Tibial artery (tissue), 4 donors: ENCODE measurements at places on chromosomes 11 and 22.
A peak's percentile ranks its signal among the peaks of the same experiment; 100 is the strongest.

DNA sequence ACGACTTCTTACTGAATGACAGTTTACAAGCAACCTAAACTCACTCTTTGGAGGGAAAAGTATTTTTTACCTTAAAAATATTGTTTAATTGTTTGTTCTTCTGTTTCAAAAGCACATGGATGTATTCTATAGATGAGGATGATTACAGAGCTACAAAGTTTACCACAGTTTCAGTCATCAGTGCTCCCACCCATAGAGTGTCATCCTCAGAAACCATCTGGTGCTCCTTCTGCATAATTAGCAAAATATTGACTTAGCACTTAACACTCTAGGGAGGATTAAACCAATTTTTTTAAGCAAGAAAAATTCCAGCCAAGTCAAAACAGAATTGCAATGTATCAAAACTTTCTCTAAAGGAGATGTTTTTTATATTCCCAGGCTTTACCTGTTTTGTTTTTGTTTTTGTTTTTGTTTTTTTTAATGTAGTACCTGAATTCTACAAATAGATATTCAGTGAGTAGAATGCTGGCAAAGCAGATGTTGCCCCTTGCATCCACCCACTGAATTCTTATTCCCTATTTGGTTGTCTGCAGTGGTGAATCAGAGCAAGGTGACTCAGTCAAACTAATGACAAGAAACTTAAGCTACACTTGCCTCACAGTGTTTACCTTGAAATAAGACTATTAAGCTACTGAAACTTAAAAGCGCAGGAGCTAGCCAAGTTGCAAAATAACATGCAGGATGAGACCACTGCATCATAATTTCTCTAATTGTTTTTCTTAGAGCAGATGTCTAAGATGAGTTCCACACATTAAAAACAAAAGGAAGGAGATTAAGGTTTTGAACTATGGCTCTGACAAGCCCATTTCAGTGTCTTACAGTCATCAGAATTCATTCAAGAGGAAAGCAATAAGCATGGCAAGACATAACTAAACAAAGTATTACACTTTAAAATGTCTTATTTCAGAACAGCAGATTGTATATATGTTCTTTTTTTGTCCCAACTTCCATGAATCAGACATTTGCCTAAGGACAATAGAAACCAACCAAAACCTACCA lies 155.1 kb upstream of the SOX6 start:
- DNase-seq: no peak

- peak; percentile 53 for DNase-seq
Measured at GRCh38 chr11:19432370-19433061, 191.8 kb upstream of the E2F8 start.

GRCh38 chr11:39461066-39461465 lies 1998.4 kb downstream of the LRRC4C start:
- no peak for DNase-seq

- no peak for DNase-seq
Measured at GRCh38 chr11:115518983-115519628, 14.9 kb upstream of the CADM1 start.

DNA sequence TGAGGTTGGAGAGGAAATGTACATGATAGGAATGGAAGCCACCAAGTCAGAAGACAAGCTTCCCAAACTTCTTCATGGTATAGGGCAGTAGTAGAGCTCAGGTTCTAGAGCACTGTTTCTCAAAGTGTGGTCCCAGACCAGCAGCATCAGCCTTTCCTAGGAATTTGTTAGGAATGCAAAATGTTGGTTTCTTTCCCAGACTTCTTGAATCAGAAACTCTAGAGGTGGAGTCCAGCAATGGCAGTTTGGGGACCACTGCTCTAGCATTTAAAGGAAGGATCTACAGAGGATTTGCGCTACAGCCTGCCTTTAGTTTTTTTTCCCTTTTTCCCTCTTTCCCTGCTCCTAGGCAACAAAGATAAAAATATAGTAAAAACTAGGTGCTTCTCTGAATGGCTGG lies 17.0 kb upstream of the MMP12 start:
- no peak for DNase-seq

DNA sequence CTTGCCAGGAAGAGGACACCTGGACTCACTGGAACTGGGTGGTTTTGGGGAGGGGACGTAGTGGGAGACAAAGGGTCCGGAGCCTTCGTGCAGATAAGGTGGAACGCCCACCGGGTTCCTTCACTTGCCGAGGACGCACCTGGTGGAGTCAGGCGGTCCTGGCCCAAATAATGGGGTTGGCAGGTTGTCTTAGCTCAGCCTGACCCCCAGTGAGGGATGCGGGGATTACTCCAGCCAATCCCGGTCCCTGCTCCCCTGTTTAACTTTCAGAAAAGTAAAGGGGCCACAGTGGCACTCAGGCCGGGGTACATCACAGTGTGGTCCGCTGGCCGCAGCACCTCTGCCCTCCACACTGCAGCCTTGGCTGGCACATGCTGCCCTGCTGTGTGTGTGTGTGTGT lies 18.0 kb downstream of the A4GALT start:
- no peak for DNase-seq

- DNase-seq: no peak
Measured at GRCh38 chr22:39984746-39985145, 10.0 kb upstream of the FAM83F start.

- DNase-seq: no peak
Measured at GRCh38 chr11:30855383-30856006, 269.3 kb upstream of the MPPED2 start.

DNA sequence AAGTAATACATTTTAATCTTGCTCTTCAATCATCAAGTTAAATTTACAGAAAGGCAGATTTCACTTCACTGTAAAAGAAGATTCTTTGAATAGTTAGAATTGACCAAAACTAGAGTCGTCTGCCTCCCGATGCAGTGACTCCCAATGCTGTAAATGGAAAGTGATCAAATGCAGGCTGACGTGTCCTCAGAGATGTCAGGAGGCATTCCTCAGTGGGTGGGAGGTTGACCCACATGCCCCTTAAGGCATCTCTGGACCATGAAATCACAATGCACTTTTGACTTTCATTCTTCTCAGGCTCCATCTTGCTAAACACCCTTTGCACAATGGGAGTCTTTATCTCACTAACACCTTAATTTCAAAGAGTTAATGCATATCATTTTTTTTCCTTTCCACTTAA lies 19.0 kb upstream of the CECR2 start:
- no peak for DNase-seq

- DNase-seq: no peak
Measured at GRCh38 chr22:37233751-37234631, 10.1 kb downstream of the RAC2 start.

DNA sequence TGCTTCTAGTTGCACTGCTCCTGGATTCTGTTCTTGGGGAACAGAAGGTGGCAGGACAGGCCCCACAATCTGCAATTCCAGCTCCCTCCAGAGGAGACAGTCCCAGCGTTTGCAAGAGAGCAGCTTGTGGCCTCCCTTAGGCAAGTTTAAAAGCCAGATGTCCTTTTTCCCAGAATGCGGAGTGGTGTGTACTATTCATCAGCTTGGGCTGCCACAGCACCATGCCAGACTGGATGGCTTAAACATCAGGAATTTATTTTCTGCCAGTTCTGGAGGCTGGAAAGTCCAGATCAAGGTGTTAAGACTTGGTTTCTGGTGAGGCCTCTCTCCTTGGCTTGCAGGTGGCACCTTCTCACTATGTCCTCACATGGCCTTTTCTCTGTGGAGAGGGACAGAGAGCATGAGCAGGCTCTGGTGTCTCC lies 11.7 kb downstream of the MIAT start:
- no peak for DNase-seq

- no peak for DNase-seq
Measured at GRCh38 chr11:44923115-44923514, 27.6 kb downstream of the TP53I11 start.

DNA sequence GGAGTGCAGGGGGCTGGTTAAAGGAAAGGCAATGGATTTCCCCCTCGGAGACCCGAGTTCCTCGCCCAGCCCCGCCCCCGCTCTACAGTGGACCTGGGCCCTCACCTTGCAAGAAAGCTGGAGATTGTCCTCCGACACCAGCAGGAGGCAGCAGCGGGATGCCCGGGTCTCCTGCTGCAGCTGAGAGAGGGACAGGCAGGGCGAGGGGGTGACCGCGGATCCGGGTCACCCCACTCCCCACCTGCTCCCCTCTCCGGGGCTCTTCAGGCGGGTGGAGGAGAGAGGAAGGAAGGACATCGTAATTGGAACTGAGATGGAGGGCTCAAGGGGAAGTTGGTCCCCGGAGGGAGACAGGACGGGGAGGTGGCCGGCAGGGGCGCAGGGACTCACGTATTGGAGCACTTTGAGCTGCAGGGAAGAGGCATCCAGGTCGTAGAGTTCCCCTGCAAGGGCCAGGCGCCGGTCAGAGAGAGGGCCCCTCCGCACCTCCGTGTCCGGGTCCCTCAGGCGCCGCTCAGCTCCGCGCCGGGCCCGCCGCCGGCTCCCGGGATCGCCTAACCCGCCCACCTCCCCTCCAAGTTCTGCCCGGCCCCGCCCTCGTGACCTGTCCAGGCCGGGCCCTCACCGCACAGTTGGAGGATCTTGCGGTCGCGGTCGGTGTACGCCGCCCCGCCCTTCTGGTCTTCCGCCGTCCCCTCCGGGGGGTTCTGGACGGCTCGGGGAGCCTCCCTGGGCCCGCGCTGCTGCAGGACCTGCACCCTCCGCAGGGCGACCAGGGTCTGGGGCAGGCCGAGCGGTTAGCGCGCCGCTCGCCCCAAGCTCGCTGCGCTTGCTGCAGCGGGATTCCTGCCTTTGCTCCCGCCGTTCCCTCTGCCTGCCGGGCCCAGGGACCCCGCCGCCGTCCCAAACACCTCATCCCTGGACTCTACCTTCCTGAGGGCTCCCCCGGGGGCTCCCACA lies 84.1 kb downstream of the PDE2A start:
- no peak for DNase-seq

DNA sequence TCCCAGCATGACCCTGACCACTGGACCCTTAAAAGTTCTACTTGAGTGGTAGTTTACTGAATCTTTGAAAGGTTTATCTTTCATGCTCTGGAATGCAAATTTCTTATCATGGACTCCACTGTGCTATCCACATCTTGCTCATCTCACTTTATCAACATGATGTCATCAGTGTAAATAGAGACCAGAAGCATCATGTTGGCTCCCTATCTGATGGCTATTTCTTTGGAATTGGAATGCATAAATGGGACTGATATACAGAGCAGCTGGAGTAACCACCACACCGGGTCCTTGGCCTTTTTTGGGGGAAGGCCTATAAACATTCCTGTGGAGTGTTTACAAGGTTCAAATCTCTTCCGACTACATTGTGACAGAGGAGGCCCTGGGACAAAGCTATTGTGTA lies 74.1 kb upstream of the CEP126 start:
- DNase-seq: no peak

GRCh38 chr11:33674035-33674814 lies 26.4 kb downstream of the C11orf91 start:
- DNase-seq: no peak

DNA sequence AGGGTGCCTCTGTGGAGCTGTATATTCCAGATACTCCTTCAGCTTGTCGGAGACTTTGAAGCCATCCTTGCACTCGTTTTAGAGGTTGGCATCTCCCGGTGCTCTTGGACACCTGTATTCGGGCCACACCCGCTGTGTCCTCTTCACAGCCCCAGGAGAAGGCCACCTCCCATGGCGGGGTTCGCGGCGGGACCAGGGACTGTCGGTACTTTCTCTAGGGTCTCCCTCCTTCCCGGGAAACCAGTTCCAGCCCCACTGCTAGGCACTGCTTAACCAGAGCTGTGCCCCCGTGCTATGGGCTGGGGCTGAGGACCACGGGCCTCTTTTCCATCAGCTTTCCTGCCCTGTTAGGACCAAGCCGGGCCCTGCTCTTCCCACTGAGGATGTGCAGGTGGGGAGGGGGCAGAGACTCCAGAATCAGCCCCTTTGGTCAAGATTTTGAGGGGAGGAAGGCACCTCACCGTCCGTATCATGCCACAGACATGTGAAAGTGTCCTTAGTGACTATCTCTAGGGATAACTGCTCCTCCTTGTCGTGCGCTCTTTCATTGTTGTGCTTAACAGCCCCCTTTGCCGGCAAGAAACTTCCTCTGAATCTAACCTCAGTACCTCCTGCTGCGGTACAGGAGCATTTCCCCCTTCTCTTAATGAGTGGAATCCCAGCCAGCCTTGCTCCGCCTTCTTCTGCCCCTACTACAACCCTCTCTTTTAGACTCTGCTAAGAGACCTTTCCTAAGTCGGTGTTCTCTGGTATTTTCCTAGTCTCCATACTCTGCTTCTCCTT lies 1.2 kb upstream of the B3GAT1 start:
- DNase-seq: no peak

DNA sequence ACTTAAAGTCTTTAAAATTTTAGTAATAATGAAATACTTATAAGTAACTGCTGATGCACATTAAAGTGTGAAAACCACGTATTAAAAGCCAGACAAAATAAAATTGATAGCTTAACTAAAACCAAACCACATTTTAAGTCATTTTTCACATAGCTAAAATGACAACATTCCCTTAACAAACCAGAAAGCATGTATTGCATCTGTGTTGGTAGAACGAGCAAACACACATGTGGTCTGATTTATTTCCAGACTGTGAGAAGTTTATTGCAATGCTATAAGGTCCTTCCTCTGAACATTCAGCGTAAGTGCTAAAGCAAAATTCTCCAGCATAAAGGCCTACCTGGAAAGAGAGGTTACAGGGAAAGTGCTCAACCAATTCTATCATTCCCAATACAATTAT lies 57.8 kb downstream of the ARHGAP20 start:
- DNase-seq: no peak

GRCh38 chr11:41400819-41401382 lies 58.6 kb downstream of the LRRC4C start:
- DNase-seq: no peak

DNA sequence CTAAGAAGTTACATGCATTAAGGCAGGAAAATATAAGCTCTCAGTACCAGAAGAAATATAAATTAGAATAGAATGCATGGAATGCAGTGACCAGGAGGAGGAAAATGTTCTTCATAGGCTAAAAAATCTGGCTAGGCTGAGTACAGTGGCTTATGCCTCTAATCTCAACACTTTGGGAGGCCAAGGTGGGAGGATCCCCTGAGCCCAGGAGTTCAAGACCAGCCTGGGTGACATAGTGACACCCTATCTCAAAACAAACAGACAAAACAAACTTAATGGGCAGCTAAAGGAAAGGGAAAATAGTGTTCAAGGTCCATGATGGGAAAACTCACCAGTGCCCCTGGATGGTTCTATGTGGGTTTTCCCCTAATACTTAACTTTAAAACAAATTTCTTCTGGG lies 78.3 kb upstream of the RASSF10 start:
- DNase-seq: no peak

DNA sequence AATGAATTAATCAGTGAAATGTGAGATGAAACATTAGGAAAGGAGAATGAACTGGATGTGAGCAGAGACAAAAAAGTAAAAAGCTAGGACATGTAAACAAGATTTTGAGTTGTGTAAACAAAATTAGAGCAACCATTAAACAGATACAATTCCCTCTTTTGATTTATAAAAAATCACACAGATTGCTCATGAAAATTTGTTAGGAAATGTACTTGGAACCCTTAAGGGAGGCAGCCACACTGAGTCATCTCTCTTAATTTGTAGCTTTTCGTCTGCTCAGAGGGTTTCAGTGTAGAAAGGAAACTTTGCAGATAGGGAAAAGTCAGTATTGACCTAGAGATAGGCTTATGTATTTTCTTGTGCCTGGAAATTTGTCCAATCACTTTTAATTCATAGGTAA lies 49.6 kb upstream of the ME3 start:
- DNase-seq: no peak
